CD4-positive, alpha-beta T cell (primary cell): ENCODE measurements at places on chromosomes 5 and 9.

GRCh38 chr5:139634541-139634940 is 13.6 kb upstream of the CXXC5 start:
- no peak for DNase-seq

- no peak for DNase-seq
These were observed 320.9 kb upstream of the KLF4 start for GRCh38 chr9:107810461-107810961.

DNA sequence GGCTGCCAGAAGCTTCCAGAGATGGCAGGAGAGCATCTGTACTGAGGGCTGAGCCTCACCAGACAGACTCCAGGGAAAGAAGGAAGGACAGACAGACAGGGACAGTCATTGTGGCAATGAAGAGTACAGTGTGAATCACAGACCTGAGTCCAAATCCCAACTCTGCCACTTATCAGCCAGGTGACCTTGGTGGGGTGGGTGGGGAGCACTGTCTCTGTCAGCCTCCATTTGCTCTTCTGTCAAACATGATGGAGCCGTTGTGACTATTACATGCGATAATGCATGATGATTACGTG is 85.9 kb upstream of the FSTL4 start:
- DNase-seq = no peak

- no peak for DNase-seq
These were observed 47.2 kb upstream of the COX7C start for GRCh38 chr5:86570427-86571083.

- DNase-seq = no peak
These were observed 227.0 kb upstream of the ANKRD55 start for GRCh38 chr5:56460195-56460546.

DNA sequence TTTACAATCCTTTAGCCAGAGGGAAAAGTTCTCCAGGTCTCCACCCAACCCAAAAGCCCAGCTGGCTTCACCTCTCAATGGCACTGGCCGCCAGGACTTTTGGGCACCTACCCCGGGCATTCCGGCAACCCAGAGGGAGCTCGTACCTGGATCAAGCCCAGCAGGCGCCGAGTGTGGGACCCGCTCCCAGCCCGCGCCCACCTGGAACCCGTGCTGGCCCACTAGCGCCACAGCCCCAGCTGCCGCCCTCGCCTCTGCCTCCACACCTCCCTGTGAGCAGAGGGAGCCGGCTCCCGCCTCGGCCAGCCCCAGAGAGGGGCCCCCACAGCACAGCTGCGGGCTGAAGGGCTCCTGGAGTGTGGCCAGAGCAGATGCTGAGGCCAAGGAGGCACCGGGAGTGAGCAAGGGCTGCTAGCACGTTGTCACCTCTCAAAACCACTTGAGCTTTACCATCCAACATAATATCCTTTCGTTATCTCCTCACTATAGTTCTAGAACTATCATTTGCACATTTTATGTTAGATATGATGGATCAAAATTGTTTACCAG is 69.7 kb downstream of the GCNT1 start:
- no peak for DNase-seq

DNA sequence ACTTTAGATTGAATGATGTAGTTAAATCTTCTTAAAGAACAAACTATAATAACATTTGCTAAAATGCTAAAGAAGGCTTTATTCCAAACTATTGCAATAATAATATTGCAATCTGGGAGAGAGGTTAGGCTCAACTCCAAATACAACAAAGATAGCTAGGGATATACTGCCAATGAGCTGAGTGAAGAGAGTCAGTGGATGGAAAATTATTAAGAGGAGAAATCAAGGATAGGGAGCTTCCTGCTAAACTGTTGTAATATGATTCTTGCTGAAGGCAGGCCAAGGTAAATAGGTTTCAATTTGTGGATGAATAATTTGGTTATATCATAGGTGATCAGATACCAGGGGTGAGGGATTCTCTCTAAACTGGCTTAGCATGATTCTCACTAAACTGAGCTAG is 1651.5 kb downstream of the EFNA5 start:
- DNase-seq = no peak

GRCh38 chr5:141940695-141941271 is 17.1 kb downstream of the DELE1 start:
- DNase-seq = no peak

GRCh38 chr9:118734696-118735095 is 634.5 kb downstream of the BRINP1 start:
- no peak for DNase-seq

- DNase-seq = no peak
These were observed 249.3 kb downstream of the DNAH5 start for GRCh38 chr5:13695076-13695712.

DNA sequence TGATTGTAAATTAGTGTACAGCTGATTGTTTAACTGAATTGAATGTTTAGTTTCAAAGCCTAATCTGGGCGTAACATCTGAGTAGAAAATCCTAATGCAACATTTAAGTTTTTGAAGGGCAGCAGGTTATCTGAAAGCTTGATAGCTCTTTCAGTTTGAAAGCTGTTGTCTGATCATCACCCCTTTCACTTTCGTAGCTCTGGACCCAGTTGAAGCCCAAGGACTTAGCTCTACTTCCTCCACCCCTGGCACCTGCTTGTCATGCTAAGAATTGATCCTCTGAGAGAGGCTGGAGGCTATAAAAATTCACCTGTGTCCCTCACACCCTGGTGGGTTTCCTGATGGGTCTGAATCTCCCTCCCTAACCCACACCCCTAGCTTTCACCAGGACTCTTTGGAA is 86.0 kb downstream of the ZFAND5 start:
- no peak for DNase-seq

DNA sequence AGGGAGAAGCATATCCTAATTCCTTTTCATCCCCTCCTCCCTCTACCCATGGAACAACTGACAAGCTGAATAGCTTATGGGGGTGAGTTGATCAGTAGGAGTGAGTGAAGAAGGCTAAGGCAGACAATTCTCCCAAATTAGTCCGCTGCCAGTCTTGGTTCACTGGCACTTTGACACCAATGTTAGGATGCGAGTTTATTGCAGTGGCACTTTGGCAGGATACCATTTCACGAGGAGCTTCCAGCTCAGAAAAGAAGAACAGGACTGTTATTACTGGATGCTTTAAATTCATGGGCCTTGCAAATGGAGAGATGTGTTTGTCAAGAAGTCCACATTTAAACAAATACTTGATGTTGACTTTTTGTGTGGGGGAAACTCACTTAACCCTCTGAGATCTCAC is 427.6 kb downstream of the NR2F1-AS1 start:
- no peak for DNase-seq

DNA sequence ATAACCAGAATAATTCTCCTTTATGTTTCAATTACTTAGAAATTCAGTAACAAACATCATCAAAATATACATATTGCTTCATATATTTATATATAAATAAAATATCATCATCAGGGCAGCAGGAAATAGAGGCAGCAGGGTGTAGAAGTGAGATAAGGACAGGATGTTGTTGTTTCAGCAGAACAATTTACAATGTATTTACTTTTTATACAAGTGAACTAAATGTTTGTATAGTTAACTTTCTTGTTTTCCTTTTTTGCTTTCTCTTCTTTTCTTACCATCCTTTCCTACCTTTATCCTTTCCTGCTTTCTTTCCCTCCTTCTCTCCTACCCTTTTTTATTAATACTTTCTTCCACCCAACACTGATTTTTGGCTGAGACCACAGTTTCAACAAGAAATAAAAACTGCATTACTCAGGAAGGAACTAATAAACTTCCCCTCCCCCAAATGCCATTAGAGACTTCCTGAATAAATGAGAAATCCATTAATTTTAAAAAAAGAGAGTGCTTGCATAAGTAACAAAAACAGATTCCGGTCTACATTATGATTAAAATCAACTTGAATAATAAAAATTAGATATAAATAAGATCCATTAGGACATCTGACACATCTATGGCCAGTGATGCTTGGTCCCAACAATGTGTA is 159.8 kb upstream of the ACOT12 start:
- DNase-seq = no peak

DNA sequence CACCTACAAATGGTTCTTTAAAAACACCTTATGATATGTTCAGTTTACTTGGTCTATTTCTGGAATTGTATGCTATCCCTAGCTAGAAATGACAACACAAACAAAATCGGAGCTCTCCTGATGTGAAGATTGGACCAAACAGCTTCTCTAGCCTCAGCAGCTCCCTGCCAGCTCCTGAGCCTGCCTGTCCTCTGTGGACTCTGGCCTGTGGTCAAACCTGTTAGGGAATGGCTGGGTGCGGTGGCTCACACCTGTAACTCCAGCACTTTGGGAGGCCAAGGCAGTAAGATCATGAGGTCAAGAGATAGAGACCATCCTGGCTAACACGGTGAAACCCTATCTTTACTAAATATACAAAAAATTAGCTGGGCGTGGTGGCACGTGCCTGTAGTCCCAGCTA is 195.3 kb downstream of the GAS1 start:
- no peak for DNase-seq

DNA sequence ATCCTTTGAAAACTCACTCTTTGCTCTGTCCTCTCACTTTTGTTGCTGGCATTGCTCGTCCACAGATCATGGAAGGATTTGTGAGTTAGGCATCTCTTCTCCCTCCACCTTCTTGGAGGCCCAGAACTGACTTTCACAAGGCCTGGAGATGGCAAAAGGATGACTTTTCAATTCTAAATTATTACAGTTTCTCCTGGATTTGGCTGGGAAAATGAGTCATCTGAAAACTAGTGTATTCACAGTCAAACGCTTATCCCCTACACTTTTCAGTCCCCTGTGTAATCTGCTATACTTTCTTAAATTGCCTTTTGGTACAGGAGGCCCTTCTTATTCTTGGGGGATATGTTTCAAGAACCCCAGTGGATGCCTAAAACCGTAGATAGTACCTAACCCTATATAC is 35.6 kb downstream of the ADRA1B start:
- DNase-seq = no peak

DNA sequence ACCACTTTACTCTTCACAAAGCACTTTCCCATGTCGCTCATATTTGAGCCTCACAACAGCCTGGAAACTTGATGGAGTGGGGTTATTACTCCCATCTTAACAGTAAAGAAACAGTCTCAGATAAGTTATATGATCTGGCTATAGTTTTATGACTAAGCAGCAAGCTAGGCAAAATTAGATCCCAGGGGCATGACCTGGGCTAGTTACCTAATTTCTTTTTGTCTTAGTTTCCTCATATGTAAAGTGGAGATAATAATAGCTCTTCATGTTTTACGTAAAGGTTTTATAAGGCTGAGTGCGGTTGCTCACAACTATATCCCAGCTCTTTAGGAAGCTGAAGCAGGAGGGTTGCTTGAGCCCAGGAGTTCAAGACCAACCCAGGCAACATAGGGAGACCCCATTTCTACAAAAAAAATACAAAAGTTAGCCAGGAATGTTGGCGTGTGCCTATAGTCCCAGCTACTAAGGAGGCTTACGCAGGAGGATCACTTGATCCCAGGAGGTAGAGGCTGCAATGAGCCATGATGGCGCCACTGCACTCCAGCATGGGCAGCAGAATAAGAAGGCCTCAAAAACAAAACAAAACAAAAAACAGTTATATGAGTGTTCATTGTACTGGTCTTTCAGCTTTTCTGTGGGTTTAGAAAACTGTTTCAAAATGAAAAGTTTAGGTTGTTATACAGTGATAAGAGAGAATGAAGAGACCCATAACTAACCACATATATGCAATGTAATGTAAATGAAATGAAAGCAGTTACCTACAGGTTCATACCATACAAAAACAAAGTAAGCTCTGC is 6.5 kb upstream of the PLIN2 start:
- no peak for DNase-seq

DNA sequence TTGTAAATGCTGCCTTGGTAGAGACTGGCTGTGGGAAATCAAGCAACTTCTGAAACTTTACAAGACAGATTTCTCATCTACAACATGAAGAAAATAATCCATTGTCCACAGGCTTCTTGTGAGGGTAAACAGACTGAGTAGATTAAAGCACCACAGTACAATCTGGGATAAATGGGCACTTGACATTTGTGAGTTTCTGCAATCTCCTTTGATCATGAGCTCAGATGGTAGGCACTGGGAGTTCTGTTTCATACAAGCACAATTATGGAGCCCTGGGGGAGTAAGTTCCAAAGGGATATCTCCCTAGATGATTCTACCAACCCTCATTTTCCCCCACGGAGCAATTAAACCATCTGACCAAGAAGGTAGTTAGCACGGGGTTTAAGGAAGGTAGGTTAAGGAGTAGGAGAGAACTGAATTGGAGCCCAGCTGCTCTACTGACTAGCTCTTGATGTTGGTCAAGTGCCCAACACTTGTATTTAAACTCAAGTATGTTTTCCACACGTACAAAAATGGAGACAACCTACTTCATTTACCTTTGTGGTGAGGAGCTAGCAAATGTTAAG is 479.5 kb upstream of the TNC start:
- no peak for DNase-seq

DNA sequence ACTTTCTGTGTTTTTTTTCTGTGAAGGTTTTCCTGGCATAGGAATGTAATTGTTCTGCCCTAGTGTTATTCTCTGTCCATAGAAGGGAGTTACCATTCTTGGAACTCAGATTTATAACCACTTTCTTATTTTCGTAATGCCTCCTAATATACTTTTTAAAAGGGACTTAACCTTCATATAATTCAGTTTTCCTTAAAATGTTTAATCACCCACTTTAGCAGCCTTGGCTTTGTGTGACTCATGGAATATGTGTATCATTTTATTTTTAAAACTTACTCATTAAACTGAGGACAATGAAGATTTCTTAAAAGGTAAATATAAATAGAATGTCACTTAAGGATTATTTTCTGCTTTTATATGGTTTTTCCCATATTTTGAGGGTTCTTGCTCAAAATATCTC is 50.0 kb downstream of the RAI14 start:
- DNase-seq = no peak
